Hematopoietic multipotent progenitor cell treated with erythropoietin and hydrocortisone succinate and interleukin-3 and kit ligand, for 4 days (in vitro differentiated cells): ENCODE measurements at places on chromosomes 13 and 19.
A peak's percentile ranks its signal among the peaks of the same experiment; 100 is the strongest.

GRCh38 chr13:28204690-28205443 is 66.5 kb downstream of the PAN3 start:
- DNase-seq: no peak

DNA sequence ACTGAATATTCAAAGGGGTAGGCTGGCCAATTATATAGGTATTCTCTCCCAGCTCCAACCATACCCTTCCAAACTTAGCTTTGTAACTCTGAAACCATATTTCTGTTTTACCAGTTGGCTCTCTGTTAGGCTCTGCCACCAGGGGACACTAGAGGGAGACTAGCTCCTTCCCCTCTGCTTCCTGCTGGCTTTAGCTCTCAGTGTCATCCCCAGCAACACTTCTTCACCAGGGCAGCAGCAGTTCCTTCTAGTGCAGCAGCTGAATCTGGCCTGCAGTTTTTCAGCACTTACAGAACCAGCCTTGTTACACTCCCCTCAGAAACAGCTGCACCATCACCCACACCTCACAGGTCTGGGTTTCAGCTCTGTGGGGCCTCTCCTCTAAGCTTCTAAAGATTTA is 51.0 kb upstream of the DOCK9 start:
- peak; percentile 69 for DNase-seq

DNA sequence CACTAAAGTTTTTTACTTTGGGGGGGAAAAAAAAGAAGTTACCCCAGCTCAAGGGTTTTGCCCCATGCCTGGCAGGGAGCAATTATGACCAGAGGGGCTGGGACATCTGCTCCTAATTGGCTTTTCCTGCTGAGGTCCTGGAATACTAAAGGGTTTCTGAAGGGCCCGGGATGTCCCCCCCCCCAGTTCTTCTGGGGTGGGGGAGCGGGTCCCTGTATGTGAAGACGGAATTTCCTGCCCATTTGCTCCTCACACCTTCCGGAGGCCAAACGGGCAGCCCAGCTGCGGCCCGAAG is 1.1 kb upstream of the DLL3 start:
- no peak for DNase-seq

DNA sequence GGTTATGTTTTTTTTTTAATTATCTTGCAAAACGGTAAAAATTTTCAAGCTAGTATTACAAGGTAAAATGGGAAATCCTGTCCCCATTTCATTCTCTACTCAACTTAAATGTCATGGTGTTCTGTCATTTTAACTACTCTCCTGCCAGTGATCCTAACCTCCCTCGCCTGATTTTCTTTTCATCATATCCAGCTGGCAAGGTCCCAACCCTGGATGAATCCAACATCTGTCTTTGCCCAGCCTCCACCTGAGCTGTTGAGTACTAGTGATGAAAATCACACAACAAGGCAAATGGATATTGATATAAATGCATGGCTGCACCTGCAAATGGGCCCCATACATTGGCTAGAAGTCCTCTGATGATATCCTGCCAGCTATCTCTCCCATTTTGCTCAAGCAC is 6.9 kb upstream of the CDK8 start:
- no peak for DNase-seq

DNA sequence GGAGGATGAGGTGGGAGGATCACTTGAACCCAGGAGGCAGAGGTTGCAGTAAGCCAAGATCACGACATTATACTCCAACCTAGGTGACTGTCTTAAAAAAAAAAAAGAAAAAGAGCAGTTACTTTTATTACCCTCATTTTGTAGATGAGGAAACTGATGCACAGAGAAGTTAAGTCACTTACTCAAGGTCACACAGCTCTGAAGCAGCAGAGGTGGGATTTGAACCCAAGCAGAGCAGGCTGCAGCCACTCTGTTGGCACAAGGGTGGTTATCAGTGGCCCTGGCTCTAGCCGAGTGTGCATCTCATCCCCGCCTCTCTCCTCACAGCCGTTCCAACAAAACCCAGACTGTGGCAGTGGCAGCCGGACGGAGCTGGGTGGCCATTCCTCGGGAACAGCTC is 7.6 kb downstream of the IL27RA start:
- no peak for DNase-seq

- no peak for DNase-seq
Observed at GRCh38 chr13:44318161-44318560, 55.5 kb upstream of the SERP2 start.

DNA sequence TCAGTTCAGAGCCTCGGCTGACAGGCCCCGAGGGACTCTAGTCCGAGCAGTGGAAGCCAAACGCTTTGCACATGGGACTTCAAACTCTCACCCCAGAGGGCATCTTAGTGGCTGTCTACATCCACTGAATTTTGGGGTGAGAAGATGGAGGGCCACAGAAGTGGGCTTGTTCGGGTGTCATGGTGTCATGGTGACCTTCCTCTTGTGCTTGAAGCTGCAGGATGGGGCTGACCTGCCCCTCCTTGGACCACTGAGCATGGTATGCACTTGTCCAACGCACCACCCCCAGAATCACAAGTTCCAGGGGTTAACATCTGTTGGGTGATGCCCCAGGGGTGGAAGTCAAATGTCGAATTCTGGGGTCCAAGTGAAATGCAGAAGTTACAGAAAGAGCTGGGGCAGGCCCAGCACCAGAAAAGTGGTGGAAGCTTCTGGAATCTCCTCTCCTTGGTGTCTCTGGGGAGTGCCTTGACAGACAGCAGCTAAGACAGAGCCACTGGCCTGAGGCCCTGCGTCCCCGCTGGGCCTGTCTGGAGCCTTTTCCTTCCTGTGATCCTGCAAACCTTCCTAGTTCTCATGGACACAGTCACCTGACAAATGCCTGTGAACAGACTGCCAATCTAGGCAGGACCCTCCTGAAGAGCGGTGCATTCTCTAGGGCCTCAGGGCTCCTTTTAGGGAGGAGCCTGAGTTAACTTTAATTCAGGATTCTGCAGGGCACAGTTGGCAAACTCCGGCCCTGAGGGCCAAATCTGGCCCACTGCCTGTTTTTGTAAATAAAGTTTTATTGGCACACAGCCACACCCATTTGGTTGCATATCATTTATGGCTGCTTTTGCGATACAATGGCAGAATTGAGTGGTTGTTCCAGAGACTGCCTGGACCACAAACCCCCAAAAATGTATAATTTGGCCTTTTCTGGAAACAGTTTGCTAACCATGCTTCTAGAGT is 65.1 kb upstream of the RANBP3 start:
- DNase-seq: no peak

- no peak for DNase-seq
Observed at GRCh38 chr19:3058821-3059314, 3.4 kb downstream of the TLE5 start.

DNA sequence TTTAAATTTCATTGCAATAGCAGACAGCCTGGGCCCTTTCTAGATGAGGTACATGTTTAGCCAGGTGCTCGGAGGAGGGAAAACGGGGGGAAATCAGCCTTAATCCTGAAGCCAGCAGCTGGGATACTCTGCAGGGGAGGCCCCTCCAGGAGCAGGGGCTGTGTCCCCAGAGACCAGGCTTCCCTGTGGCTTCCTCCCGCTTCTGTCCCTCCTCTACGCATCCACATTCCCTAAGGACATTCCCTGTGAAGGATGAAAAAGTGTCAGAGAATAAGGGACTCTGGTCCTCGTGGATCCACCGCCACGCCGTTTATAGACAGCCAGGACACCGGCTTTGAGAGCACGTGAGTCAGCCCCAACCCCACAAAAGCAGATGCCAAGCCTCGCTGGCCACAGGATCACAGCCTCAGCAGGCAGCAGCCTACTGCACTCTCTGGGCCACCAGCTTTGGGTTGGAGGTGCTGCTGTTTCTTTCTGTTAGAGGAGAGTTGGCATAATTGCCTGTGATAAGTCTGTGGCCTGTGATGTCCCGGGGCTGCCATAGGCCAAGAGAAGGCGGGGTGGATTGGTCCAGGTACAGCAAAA is 36.7 kb upstream of the RANBP3 start:
- DNase-seq: no peak

GRCh38 chr13:43041369-43041921 is 18.1 kb downstream of the DNAJC15 start:
- no peak for DNase-seq

GRCh38 chr19:45780448-45781213 is 1.7 kb downstream of the DMPK start:
- no peak for DNase-seq

DNA sequence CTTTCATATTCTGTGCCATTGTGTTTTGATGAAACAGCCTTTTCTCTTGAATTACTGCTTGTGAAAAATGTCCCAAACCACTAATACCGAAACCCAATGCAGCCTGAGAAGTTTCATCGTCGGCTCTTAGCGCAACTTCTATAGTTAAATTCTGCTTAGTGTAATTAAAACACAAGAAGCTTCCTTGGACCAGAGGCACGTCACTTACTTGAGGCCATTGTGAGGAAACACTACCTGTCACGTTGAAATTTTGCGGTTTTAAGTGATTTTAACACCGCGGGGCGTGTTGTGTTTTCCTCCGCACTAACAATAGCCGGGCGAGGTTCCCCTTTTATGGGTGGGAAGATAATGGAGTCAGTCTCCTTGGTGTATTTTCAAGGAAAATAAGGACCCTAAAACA is 70.9 kb downstream of the GGACT start:
- DNase-seq: no peak

DNA sequence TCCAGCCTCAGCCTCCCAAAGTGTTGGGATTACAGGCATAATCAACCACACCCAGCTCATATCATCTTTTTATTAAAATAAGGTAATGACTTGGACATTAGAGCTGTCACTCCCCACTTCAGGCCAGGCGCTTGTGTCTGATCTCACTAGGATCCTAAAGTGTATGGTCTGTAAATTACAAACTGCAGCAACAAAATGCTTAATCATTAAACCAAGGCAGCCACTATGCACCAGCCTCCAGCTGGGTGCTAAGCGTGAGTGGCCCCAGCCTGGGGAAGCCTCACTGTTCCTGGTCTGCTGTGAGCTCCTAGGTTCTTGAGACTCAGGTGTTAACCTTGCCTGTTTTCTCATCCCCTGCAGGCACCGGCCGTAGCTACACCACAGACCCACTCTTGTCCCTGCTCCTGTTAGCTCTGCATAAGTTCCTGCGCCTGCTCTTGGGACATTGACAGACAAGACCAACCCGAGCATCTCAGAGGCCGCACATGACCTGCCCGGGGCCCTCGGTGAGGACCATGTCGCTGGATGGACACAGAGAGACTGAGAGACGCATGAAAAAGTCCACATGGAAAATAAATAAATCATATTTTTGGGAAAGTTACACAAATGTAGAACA is 37.8 kb downstream of the VSTM2B start:
- DNase-seq: no peak

GRCh38 chr13:34698945-34699344 is 243.1 kb upstream of the NBEA start:
- DNase-seq: no peak

DNA sequence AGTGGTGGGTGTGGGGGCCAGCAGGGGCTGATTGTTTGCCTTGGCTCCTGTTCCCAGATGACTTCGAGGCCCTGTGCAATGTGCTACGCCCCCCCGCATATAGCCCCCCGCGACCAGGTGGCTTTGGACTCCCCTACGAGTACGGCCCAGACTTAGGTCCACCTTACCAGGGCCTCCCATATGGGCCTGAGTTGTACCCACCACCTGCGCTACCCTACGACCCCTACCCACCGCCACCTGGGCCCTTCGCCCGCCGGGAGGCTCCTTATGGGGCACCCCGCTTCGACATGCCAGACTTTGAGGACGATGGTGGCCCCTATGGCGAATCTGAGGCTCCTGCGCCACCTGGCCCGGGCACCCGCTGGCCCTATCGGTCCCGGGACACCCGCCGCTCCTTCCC is 25.7 kb downstream of the LTBP4 start:
- no peak for DNase-seq

DNA sequence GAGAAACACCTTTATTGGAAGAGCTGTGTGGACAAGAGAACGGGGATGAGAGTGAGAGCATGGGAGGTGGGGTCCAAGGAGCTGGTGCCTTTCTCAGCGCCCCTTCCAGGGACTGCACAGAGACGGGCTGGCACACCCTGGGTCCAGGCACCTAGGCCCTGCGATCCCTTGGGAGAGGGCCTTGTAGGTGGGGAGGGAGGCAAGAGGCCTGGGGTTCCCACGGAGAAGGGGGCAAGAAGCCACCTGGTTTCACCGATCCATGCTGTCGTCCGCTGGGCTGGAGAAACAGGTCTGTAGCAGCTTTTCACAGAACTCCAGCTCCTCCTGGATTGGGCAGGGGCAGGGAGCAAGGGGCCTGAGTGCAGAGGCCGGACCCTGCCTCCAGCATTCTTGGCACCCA is 3.5 kb upstream of the PPP6R1 start:
- DNase-seq: no peak

- DNase-seq: no peak
Observed at GRCh38 chr19:54179262-54179852, 6.4 kb upstream of the TMC4 start.

DNA sequence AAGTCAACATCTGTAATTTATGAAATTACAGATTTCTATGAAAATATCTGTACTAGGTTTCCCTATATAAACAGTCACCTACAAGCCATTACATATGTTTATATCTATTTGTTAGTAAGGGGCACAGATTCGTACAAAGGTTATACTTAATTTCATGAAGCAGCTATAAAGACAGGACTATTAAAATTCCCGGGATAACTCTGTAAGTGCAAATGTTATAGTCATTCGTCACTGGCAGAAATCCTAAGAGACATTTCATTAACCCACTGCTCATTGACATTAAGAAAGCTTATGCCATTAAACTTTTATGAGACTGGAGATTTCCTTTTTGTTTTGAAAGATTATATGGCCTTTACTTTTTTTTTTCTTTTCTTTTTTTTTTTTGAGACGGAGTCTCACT is 122.9 kb downstream of the MYO16 start:
- no peak for DNase-seq

- peak; percentile 41 for DNase-seq
Observed at GRCh38 chr19:7603919-7604318, 8.3 kb downstream of the CAMSAP3 start.

- DNase-seq: peak; percentile 95
Observed at GRCh38 chr13:112606109-112607001, 18.4 kb upstream of the TUBGCP3 start.

GRCh38 chr19:14502334-14503092 is 6.6 kb upstream of the GIPC1 start:
- no peak for DNase-seq

DNA sequence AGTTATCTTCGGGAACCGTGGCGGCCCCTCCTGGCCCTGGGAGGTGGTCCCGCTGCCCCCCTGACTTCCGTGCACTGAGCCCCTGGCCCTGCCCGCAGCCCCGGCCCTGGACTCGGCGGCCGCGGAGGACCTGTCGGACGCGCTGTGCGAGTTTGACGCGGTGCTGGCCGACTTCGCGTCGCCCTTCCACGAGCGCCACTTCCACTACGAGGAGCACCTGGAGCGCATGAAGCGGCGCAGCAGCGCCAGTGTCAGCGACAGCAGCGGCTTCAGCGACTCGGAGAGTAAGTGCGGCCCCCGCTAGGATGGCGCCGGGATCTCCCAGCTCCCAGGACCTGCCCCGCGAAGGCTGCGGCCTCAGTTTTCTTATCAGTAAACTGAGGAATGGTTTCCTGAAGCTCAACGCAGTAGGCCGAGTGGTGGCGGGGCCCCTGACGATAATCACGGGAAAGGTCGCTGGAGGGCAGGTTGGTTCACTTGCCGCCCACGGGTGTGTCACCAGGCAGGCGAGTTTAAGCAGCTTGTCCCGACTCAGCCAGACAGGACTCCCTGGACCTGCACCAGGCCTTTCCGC is 924 bp downstream of the RGCC start:
- DNase-seq: peak; percentile 61

GRCh38 chr13:49976314-49977258 is 20.3 kb upstream of the TRIM13 start:
- peak; percentile 91 for DNase-seq
